Left renal pelvis (tissue), 4 donors: ENCODE measurements at places on chromosomes 6 and 20. TPM values are rescaled to one million over a fixed set of nuclear protein-coding genes. Genes with fewer than 3 reads are reported as not detected.

- DNase-seq: no peak
These were observed 1.4 kb upstream of the HECA start for GRCh38 chr6:139133262-139134063.

- no peak for DNase-seq
These were observed 525.8 kb upstream of the POU3F2 start for GRCh38 chr6:98308564-98308963.

ADGRF5 gene
- polyA plus RNA-seq: 27.0 TPM

OR2J3 gene
- not detected for polyA plus RNA-seq
